ENCODE measurements at places on chromosomes 6 and 20.
A peak's percentile ranks its signal among the peaks of the same experiment; 100 is the strongest.

GRCh38 chr20:48787861-48788375 is 39.9 kb downstream of the PREX1 start:
- no peak for DNase-seq

DNA sequence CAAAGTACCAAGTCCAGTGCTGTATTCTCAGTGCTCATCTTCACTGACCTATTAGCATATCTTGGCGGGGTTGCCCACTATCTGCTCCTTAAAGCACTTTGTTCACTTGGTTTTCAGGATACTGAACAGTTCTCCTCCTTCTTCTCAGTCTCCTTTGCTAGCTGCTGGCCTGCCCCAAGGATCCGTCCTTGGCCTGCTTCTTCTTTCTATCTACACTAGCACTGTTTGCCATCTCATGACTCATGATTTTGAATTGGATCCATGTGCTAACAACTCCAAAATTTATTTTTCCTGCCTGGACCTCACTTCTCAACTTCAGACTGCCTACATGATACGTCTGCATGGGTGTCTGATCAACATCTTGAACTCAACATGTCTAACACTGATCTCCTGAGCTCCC is 15.5 kb downstream of the TPD52L1 start:
- DNase-seq: no peak

DNA sequence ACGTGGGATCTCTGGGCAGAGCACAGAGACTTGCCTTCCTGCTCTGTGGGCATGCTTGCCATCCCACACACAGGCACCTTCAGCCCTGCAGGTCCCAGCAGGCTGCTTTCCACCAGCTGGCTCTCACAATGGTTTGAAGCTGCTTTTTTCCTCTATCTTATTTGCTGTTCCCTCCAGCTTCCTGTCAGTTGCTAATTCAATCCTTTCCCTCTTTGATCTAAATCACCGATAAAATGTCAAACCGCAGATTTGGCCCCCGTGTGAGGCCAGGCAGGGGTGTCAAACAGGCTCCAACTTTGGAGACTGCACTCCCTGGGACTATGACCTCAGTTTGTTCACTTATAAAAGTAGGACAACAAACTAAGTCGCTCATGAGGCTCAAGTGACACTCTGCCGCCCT is 40.6 kb upstream of the PCMTD2 start:
- no peak for DNase-seq

DNA sequence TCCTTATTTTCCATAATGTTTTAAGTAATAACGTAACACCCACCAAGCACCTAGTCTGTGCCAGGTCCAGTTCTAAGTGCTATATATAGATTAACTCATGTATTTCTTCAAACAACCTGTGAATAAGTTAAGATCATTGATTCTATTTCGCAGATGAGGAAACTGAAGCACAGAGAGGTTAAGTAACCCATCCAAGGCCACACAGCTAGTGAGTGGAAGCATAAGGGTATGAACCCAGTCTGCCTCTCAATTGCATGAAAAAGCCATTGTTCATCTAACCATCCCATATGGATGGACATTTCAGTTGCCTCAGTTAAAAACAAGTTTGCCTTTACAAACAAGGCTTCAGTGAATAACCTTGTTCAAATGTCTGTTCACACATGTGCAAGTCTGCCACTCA is 20.8 kb downstream of the TGM6 start:
- DNase-seq: no peak

- no peak for DNase-seq
These were observed 42.9 kb upstream of the UST start for GRCh38 chr6:148703900-148704299.

- DNase-seq: no peak
These were observed 19.7 kb upstream of the SCRT2 start for GRCh38 chr20:695165-695866.

DNA sequence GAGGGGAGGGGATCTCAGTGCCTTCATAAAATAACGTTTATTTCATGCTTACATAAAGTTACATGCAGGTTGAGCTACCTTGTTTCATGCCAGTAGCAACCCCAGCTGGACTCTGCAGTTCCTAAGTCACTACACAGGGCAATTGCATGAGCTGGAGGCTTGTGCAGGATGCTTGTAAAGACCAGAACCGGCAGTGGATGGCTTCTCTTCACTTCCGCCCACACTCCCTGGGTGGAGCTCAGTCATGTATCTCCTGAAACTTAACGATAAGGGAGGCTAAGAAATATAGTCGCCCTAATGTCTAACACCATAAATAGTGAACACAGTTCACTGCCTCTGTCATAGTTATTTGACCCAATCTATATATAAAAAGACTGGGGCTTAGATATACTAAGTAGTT is 99.4 kb upstream of the RAB32 start:
- no peak for DNase-seq

DNA sequence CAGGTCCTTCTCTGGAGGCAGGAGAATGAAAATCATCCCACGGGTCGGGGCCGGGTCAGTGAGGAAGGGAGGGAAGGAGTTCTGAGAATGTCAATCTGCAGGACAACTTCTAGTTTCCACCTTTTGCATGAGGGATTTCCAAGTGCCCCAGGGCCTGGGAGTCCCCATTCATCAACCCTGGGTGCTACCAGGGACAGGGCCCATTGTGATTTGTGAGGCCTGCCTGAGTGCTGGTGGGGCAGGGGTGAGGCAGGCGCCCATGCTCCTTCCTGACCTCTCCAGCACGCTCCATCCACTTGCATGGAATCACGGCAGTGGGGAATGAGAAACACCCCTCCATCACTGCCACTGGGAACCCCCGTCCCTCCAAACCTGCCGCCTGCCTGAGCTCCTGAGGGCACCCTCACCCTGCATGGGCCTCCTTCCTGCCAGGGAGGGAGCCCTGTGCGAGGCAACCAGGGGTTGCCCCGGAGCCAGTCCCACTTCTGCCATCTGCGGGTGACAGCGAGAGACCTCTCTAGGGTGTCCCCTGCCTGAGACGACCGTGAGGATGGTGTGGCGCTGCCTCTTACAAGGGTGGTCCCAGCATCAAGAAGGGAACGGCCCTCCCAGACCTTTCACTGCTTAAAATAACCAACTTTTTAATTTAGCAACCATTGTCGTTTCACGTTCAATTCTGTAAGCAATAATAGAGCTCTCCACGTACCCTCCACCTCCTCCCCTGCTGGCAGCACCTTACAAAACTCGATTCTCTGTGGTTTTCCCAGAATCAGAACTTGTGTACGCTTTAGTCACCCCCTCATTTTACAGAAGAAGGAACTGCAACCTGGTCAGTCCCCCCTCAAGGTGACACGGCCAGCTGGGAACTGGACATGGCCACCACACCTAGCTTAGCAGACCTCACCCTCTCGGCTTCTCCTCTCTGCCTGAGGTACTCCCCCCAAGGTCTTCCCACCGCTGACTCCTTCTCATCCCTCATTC is 28.6 kb downstream of the PMEPA1 start:
- no peak for DNase-seq

- peak; percentile 37 for DNase-seq
These were observed at the start of gene RAD21L1 for GRCh38 chr20:1225783-1226654. TSS of gene RAD21L1 (plus strand) at chr20:1226044. CDS start at chr20:1228454, 2,410 bp downstream.

DNA sequence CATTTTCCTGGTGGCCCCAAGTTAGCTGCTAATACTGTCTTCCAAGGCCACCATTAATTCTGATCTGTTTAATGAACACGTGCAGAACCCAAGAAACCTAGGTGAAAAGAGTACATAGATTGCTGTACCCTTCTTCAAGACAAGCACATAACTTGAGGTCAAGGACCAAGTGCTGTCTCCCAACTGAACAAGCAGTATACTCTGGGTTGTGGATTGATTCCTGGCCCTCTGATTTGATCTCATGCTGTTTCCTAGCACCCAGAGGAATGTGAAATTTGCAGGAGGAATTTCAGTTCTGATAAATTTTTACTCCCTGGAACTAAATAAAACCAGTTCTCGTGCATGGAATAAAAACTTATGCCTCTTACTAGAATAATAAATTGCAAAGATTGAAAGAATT is 75.6 kb downstream of the MTFR2 start:
- no peak for DNase-seq

GRCh38 chr6:53441761-53442160 is 93.0 kb upstream of the ELOVL5 start:
- DNase-seq: peak; percentile 2

DNA sequence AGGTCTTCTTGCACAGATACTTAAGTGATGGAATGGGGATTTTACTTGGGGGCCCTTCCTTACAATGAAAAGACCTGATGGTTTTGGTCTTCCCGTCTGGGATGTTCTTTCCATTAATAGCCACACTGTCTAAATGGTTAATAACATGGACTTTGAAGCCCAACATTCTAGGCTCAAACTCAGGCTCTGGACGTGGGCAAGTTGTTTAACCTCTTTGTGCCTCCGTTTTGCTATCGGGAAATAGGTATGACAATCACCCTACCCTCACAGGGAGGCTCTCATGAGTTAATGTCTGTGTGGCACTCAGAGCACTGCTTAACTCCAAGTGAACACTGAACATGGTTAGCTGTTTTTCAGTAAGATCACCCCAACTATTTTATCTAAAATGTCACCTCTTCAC is 360.7 kb upstream of the FLRT3 start:
- no peak for DNase-seq

DNA sequence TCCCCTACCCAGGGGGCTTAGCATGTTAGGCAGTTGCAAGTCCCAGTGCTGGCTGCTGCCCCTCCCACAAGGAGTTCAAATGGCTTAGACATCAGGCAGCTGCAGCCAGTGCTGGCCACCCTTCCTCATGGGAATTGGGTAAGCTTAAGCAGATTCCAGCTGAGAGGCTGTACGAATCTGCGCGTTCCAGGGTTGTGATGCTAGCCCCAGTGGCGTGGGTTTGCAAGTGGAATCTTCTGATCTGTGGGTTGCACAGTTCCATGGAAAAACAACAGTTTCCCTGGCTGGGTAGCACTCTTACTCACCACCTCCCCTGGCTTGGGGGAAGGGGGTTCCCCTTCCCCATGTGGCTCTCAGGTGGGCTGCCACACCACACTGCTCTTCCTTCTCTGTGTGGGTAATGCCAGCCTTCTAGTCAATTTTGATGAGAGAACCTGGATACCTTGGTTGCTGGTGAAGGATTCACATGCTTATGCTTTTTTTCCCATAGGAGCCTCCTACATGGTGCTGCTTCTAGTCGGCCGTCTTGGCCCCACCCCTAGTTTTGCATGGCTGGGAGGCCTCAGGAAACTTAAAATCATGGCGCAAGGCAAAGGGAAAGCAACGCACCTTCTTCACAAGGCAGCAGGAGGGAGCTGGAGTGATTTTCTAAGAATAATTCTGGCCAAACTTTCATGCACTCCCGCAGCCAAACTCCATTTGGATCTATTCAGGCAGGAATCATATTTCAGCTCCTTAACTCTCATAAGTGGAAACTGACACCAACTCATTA is 13.0 kb downstream of the DYNLT2 start:
- DNase-seq: no peak

DNA sequence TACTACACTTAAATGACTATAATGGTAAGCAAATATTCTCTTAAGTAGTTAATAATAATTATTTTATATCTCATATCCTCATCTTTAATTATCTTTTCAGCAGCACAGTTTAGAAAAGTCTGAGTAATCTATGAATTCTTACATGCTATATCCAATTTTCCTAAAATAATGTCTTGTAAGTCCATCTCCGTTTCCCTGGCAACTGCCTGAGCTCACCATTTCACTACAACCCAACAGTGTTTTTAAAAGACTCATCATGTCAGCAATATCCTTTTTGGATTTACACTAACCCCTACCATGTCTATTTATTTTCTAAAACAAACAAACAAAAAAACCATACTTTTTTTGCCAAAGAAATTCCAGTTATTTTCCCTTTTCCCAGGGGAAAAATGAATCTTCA is 859.6 kb downstream of the EYS start:
- no peak for DNase-seq

- DNase-seq: no peak
These were observed 75.2 kb downstream of the WDR27 start for GRCh38 chr6:169626649-169627048.

DNA sequence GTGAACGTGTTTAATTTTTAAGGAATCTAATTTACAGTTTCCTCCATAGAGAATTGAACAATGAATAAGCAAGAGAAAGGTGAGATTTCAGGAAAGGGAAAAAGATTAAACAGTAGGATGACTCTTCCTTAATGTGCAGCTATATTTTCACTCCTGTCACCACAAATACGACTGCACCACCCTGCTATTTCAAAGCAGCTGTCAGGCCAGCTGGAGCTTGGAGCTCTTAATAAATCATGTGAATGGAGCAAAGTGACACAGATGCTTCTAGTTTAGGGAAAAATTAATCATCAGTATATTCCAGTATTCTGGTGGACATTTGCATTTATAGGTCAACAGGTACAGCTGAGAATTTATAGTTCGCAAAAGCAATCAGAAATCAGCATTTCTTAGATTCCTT is 56.5 kb upstream of the PKIB start:
- peak; percentile 19 for DNase-seq

- DNase-seq: no peak
These were observed 19.9 kb downstream of the TPD52L1 start for GRCh38 chr6:125173341-125174095.

- no peak for DNase-seq
These were observed 432.7 kb downstream of the TFAP2A start for GRCh38 chr6:9982215-9982614.

- no peak for DNase-seq
These were observed 2.3 kb upstream of the OCSTAMP start for GRCh38 chr20:46552460-46553420.

Measured in muscle of back (tissue), 13 donors.